CD8-positive, alpha-beta memory T cell (primary cell): ENCODE measurements at places on chromosomes 7 and 10. TPM values are rescaled to one million over a fixed set of nuclear protein-coding genes. Genes with fewer than 3 reads are reported as not detected.
A peak's percentile ranks its signal among the peaks of the same experiment; 100 is the strongest.

ARPC1A gene
- polyA plus RNA-seq: 74.7 TPM

GRID2IP gene
- polyA plus RNA-seq: not detected

FAM131B gene
- 1.6 TPM for polyA plus RNA-seq

NEUROD6 gene
- not detected for polyA plus RNA-seq

PSD gene
- 1.9 TPM for polyA plus RNA-seq

KIF5B gene
- polyA plus RNA-seq: 26.1 TPM

GRCh38 chr10:76036111-76036940 lies 604.9 kb downstream of the LRMDA start:
- no peak for DNase-seq
- H3K27ac ChIP-seq: no peak overlapping the region
- no peaks in the 10 kb centered on the region for H3K36me3 ChIP-seq
- H3K27me3 ChIP-seq: no peaks in the 10 kb centered on the region
- H3K4me1 ChIP-seq: no peaks in the 10 kb centered on the region
- H3K4me3 ChIP-seq: no peak overlapping the region

GRCh38 chr7:75922966-75923603 lies 8.1 kb downstream of the POR start:
- peaks cover 10% of the 10 kb centered on the region for H3K4me1 ChIP-seq
- peaks cover 5% of the 10 kb centered on the region for H3K36me3 ChIP-seq
- H3K27me3 ChIP-seq: no peaks in the 10 kb centered on the region
- H3K4me3 ChIP-seq: no peak overlapping the region
- no peak overlapping the region for H3K27ac ChIP-seq
- no peak for DNase-seq

DNA sequence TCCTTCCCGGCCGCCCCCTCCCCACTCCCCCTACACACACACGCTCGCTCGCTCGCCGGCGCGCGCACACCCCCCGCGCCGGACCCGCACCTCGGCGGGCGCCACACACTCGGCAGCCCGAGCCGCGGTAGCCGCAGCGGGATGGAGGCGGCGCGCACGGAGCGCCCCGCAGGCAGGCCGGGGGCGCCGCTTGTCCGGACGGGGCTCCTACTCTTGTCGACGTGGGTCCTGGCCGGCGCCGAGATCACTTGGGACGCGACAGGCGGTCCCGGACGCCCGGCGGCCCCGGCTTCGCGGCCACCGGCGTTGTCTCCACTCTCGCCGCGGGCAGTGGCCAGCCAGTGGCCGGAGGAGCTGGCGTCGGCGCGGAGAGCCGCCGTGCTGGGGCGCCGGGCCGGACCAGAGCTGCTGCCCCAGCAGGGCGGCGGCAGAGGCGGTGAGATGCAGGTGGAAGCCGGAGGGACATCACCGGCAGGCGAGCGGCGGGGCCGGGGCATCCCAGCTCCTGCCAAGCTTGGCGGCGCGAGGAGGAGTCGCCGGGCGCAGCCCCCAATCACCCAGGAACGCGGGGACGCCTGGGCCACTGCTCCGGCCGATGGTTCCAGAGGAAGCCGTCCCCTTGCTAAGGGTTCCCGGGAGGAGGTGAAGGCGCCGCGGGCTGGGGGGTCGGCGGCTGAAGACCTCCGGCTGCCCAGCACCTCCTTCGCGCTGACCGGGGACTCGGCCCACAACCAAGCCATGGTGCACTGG lies at the start of gene SORCS3:
Gene SORCS3 (plus strand): TSS at position 104 of the 750 bp plus-strand sequence.
- H3K36me3 ChIP-seq: no peaks in the 10 kb centered on the region
- H3K27me3 ChIP-seq: peaks cover 15% of the 10 kb centered on the region
- H3K4me3 ChIP-seq: no peak within 1 kb of the TSS
- no peaks in the 10 kb centered on the region for H3K4me1 ChIP-seq
- DNase-seq: no peak

DNA sequence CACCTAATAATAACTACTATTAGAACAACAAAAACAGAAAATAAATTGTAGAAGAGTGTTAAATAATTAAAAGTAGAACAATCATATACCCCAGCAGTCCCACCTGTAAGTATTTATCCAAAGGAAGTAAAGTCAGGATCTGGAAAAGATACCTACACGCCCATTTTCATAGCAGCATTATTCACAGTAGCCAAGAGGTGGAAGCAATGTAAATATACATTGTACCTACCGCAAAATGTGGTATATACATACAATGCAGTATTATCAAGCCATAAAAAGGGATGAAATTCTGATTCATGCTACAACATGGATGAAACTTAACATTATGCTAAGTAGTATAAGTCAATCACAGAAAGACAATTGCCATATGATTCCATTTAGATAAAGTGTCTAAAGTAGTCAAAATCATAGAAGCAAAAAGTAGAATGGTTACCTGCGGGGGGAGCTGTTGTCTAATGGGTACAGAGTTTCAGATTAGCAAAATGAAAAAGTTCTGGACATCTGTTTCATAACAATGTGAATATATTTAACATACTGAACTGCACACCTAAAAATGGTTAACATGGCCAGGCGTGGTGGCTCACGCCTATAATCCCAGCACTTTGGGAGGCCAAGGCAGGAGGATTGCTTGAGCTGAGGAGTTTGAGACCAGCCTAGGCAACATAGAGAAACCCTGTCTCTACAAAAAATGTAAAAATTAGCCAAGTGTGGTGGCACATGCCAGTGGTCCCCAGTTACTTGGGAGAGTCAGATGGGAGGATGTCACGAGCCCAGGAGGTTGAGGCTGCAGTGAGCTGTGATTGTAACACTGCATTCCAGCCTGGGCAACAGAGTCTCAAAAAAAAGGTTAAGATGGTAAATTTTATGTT lies 6.0 kb upstream of the TMED4 start:
- peak; percentile 49 for DNase-seq
- no peak overlapping the region for H3K4me3 ChIP-seq
- no peaks in the 10 kb centered on the region for H3K27me3 ChIP-seq
- H3K27ac ChIP-seq: no peak overlapping the region
- H3K4me1 ChIP-seq: peaks cover 7% of the 10 kb centered on the region

DNA sequence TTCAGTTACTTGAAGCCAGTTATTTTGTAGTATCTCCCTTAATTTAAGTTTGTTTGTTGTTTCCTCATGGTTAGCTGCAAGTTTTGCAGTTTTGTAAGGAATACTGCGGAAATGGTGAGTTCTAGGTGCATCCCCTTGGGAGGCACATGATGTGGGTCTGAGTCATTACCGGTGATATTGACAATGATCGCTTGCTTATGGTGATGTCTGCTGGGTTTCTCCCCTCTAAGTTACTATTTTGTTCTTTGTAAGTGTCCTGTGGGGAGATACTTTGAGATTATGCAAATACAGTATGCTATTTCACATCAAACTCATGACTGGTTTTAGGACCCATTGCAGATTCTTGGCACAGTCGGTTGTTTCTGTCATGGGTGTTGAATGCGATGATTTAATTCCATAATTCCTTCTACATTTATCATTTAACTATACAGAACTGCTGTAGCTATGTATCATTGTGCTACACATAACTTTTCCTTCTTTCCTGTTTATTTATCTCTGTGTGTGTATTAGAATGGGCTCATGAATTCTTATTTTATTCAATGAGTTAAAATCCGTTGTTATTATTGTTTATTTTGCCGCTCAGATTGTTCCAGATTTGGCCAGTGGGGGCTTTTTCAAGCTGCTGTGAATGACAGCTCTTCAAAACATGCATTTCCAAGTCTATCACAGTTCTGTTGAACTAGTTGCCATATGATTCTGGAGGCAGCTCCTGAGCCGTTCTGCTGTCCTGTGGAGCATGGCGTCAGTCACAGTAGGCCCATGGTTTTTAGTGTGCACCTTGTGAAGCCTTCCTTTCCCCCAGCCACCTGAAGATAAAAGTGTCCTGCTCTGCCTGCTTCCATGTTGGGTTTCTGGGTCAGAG lies 18.4 kb downstream of the TSPAN14 start:
- H3K4me3 ChIP-seq: peak overlapping the region; percentile 36
- DNase-seq: no peak
- H3K27ac ChIP-seq: peak overlapping the region; percentile 28
- H3K4me1 ChIP-seq: peaks cover 88% of the 10 kb centered on the region
- H3K36me3 ChIP-seq: peaks cover 21% of the 10 kb centered on the region

DNA sequence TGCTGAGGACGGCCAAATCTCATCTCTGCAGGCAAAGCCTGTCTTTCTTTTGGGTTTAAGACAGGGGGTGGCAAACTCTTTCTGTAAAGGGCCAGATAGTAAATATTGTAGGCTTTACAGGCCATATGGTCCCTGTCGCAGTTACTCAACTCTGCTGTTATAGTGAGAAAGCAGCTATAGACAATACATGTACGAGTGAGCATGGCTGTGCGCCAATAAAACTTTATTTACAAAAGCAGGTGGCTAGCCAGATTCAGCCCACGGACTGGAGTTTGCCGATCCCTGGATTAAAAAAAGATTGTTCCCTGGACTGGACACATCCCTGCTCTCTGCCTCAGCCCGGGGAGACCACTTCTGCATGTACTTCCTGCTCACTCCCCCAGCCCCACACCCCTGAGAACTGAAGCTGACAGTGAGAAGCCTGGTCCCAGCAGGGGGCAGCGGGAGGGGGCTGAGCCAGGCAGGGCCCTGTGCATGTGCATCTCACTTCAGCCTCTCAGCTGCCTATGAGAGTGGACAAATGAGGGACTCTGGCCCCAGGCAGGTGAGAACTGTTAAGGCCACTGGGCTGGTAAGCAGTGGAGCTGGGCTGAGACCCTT lies 392.4 kb downstream of the PLXNA4 start:
- no peak overlapping the region for H3K27ac ChIP-seq
- no peaks in the 10 kb centered on the region for H3K4me1 ChIP-seq
- no peak overlapping the region for H3K4me3 ChIP-seq
- no peak for DNase-seq
- H3K36me3 ChIP-seq: no peaks in the 10 kb centered on the region

DNA sequence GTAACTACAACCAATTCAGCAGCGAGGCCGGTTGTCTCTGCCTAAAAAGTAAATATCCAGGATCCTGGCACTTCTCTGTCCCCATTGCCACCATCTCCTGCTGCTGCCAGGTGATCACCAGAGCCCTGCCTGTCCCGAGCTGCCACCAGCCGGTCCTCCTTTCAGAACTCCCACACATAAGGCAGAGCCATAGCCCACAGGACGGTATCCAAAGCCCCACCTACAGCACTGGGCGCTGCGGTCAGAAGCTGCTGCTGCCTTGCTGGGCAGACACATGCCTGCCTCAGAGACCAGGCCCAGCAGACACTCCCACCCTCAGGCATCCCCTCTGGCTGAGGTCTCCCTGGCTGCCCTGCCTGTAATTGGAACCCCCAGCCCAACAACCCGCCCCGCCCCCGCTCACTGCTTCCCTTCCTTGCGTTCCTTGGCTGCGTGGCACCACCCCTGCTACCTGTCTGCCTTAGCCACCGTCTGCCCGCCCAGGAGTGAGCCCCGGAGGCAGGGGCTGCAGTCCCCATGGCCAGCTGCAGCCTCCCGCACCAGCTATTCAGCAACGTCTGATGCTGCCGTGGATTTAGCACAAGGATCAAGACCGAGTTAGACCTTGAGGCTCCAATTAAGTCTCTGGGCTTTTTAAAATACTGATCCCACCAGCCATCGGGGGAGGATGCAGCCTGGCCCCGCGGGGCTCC lies 100.7 kb downstream of the CYTH3 start:
- no peaks in the 10 kb centered on the region for H3K4me1 ChIP-seq
- DNase-seq: no peak
- H3K4me3 ChIP-seq: no peak overlapping the region
- H3K27ac ChIP-seq: no peak overlapping the region
- no peaks in the 10 kb centered on the region for H3K27me3 ChIP-seq
- no peaks in the 10 kb centered on the region for H3K36me3 ChIP-seq

GRCh38 chr10:77500754-77501151 lies 136.9 kb downstream of the KCNMA1 start:
- no peak overlapping the region for H3K4me3 ChIP-seq
- no peaks in the 10 kb centered on the region for H3K27me3 ChIP-seq
- H3K36me3 ChIP-seq: no peaks in the 10 kb centered on the region
- H3K27ac ChIP-seq: no peak overlapping the region
- no peaks in the 10 kb centered on the region for H3K4me1 ChIP-seq

DNA sequence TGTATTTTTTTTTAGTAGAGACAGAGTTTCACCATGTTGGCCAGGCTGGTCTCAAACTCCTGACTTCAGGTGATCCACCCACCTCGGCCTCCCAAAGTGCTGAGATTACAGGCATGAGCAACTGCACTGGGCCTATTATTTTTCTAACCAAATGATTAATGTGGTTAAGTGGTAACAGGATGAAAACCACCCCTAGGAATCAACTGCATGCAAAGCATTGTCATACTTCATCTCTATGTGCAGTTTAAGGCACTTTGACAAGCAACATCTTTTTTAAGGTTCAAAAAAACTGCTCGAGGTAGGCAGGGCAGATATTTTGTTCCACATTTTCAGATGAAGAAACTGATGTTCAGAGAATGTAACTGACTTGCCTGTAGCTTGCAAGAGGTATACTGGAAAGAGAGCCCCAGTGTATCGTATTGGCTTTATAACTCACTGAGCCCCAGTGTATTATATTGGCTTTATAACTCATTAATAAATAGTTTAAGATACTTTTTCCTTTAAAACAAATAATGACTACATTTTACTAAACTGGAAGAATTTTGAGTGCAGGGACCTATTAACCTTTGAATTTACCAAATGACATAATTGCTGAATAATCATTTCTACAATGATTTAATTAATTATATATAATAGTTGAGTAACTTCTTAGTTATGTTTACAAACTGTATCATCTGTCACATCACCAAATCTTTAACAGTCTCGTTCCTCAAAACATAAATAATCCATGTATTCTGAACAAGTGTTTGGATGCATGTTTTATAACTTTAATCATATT lies 38.1 kb downstream of the RTKN2 start:
- no peak overlapping the region for H3K4me3 ChIP-seq
- H3K4me1 ChIP-seq: peaks cover 7% of the 10 kb centered on the region
- no peak overlapping the region for H3K27ac ChIP-seq
- DNase-seq: no peak
- H3K36me3 ChIP-seq: no peaks in the 10 kb centered on the region
- H3K27me3 ChIP-seq: no peaks in the 10 kb centered on the region

DNA sequence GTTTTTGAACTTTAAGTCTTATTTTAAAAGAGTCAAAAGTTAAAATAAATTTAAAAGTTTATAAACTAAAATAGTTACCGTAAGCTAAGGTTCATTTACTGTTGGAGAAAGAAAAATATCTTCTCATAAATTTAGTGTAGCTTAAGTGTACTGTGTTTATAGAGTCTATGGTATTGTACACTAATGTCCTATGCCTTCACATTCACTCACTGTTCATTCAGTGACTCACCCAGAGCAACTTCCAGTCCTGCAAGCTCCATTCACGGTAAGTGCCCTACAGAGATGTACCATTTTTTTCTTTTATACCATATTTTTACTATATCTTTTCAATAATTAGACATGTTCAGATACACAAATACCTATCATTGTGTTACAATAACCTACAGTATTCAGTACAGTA lies 97.6 kb downstream of the PTN start:
- no peak overlapping the region for H3K4me3 ChIP-seq
- DNase-seq: no peak
- H3K4me1 ChIP-seq: no peaks in the 10 kb centered on the region
- no peaks in the 10 kb centered on the region for H3K27me3 ChIP-seq

DNA sequence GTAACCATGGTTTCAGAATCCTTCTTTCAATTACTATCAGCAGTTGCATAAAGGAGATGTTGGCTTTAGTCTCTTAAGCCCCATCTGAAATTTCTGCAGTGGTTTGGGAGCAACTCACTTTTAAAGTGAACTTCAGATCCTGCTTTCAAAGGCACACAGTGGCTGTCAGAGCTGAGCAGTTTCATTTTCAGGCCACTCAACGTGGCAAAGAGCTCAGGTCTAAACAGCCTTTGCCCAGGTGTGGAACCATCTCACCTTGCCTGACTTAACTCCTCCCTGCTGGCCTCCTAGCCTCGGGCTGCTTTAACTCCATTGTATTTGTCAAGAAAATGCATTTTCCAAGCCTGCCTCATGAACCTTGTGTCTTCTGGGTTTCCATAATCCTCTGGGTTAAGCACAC lies 197.5 kb upstream of the KMT2E start:
- H3K27ac ChIP-seq: no peak overlapping the region
- no peaks in the 10 kb centered on the region for H3K4me1 ChIP-seq
- no peak overlapping the region for H3K4me3 ChIP-seq
- DNase-seq: no peak
